Dermis blood vessel endothelial cell (primary cell): ENCODE measurements at places on chromosomes 7 and 10.

GRCh38 chr10:37619336-37619735 lies 238.1 kb downstream of the ZNF248 start:
- DNase-seq: no peak

- no peak for DNase-seq
These were observed 293.4 kb upstream of the C7orf33 start for GRCh38 chr7:148296994-148297644.

- DNase-seq: no peak
These were observed 63.6 kb upstream of the TRIM24 start for GRCh38 chr7:138396251-138397070.

DNA sequence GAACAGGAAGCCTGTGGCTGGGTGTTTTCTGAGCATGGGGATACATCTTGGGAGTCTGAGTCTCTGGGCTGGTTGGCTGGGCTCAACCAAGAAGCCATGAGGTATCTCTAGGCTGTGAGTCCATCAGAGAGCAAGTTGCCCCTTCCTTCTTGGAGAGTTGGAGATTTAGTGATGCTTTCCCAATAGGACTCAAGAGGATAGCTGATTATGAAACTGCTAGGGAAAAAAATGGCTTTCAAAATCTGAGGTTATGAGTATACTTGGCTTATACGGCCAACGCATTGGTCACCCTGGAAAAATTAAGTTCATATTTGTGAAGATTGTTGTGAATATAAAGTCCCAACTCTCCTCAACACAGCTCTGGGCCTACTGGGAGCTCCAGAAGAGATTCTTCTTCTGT lies 162.7 kb upstream of the KMT2E start:
- no peak for DNase-seq

DNA sequence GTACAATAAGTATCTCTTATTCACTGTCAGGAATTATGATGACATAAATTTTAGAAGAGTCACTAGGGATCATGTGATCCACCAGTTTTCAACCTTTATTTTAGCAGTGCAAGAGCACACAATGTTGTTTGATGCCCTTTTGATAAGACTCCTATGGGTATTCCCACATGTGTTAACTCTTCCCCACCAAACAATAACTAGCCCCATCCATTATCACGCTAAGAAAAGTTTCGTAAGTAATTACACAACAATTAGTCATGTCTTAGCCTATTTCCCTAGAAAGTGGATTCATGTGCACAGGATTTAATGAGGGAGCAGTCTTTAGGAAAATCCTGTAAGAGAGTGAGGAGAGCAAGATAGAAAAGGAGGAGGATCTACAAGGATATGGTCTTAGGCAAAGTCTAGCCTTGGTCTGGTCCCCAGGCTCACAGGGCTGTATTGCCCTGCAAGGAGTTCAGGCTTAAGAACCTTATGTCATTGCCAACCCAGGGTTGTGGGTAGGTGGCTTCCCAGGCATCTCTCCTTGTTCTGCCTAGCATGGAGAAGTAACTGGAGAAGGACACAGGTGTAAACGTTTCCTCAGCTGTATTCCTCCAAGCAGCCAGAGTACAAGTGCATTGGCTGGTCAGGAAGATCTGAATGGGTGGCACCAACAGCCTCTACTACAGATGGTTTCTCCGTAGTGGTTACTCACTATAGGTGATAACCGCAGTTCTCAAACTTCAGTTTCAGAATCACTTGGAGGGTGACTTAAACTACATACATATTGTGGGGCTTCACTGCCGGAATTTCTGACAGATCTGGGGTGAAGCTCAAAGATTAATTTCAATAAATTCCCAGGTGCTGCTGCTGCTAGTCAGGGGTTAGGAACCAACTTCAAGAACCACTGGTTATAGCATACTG lies 574.5 kb downstream of the SUGCT start:
- no peak for DNase-seq

DNA sequence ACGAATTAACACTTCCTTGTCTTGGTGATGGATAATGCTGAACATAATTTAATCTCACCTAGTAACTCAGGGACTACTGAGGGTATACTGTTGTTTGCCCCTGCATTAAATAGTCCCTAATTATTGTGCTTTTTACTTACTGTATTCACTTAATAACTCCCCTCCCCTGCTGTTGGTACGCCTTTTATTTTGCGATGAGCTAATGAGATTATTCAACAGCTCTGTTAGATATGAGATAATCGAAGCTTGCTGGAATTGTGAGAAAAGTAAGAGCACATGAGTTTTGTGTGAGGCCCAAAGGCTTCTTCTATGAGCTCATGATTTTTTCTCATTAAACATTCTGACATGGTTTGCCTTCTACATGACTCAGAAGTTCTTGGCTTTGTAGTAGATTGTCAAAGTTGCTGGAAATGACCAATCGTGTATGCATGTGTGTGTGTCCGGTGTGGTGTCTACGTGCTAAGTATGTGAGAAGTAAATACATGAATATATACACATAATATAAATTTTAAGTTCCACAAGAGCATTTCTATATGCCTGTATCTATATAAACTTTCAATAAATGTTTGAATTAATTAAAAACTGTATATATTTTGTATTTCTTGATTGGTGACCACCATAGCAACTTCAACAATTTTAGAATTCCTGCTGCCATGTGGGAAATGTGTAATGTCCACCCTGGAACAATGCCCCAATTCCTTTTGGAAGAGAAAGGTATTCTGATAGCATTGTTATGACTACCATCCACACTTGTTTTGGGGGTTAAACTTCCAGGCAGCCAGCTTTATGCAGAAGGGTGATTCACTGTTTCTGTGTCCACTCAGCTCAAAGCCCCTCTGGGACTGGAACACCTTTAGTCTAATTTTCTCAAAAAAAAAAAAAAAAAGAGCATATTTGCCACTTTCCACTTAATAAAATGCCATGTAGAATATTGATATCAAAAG lies 106.2 kb downstream of the SAMD9 start:
- peak; percentile 97 for DNase-seq

DNA sequence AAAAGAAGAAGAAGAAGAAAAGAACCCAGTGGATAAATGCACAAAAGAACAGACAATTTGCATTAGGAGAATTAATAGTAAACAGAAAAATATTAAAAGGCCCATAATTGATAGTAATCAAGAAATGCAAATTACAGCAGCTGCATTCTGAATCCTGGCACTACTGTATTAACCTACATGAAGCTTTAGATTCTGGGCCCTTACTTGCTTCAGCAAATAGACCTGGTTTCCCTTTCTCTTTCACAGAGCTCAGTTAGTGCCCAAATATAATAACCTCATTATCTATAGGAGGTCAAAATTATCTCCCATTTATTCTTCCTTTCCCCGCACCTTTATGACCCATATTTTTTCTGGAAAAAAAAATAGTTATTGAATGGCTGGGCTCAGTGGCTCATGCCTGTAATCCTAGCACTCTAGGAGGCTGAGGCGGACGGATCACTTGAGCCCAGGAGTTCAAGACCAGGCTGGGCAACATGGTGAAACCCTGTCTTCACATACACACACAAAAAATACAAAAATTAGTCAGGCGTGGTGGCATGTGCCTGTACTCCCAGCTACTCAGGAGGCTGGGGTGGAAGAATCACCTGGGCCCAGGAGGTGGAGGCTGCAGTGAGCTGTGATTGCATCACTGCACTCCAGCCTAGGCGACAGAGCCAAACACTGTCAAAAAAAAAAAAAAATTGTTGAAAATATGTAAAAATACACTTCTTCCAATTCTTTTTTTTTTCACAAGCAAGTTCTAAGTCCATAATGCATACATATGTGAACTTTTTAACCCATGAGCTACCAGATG lies 36.0 kb upstream of the PIK3AP1 start:
- no peak for DNase-seq

- peak; percentile 56 for DNase-seq
These were observed 1.8 kb downstream of the SEMA3C start for GRCh38 chr7:80916770-80917741.

DNA sequence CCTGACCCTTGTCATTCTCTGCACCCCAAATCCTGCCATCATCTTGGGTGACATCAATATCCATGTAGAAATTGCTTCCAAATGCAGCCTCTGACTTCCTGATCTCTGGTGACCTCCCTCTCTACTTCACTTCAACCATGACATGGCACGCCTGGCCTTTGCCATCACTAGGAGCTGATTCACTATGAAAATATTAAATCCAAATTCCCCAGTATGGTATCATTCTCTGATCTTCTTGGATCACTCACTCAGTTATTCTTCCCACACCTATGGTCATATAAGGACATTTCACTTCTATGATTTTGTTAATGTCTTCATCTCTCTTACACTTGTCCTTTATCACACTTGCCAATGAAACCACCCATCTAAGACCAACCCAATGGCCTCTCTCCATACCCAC lies 73.7 kb upstream of the ODAD2 start:
- no peak for DNase-seq

DNA sequence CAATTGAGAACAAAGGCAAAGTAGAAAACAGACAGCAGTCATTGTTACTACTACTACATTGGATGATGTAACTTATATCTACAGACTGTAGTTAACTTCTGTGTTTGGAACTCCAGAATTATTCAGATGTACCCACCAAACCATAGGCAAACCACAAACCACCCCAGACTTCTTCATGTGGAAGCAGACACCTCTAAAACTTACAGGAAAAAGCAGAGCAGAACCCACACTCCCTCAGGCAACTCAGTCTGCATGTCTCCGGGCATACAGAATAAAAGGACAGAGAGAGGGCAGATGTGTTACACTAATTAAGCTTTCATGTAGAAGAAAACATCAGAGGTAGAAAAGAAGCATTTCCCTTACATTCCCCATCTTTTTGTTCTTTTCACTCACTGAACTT lies 9.0 kb downstream of the LSM5 start:
- DNase-seq: no peak

DNA sequence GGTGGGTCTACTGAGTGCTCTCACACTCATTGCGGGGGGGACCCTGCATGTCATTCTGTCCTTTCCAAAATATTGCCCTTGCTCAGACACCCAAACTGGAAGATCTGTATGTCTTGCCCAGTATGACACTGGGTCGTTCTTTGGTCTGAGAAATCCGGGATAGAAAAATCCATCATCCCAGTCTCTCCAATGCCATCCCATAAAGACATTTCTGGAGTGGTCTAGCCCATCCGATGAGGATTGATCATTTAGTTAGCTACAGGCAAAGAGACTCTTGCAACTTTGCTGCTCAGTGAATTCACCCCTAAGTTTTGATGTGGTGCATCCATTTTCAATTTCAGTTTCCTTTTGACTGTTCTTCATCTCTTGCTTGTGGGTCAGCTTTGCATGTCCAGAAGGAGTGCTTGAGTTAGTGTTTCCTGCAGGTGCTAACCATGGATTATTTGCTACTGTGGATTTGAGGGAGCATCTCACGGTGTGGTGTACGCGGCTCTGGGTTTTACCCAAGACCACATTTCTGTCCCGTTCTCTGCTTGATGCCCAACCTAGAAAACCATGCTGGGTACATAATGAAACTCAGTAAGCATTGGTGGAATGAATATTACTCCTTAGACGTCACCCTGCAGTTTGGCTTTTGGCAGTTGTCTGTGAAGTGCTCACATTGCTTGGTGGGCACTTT lies 247.0 kb upstream of the MKI67 start:
- no peak for DNase-seq

DNA sequence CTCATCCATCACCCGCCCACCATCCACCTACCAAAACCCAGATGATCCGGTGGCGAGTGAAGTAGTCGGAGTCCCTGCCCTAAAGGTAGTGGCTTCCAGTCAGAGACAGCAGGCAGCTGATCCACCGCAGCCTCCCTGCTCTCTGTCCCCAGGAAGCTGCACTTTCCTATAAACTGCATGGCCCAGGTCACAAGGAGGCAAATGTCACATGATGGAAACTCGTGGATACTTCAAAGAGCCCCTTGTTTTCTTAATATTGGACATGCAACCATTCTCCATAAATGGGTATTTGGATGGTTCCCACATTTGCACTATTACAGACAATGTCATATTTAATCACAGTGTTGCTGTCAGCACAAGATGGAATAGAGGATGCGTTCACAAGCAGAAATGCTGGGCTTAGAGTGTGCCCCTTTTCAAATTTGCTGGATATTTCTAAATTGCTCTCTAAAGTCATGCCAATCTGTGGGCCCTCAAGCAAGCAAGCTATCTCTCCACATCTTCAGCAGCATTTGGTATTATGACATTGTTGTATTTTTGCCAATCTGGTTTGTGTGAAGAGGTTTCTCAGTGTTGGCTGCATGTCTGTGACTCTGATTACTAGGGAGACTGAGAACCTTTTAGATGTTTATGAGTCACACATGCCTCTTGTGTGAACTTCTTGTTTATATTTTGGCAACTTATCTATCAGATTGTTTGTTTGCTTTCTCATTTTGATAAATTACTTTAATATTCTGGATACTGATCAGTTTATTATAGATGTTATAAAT lies 822.0 kb downstream of the TNS3 start:
- peak; percentile 21 for DNase-seq

DNA sequence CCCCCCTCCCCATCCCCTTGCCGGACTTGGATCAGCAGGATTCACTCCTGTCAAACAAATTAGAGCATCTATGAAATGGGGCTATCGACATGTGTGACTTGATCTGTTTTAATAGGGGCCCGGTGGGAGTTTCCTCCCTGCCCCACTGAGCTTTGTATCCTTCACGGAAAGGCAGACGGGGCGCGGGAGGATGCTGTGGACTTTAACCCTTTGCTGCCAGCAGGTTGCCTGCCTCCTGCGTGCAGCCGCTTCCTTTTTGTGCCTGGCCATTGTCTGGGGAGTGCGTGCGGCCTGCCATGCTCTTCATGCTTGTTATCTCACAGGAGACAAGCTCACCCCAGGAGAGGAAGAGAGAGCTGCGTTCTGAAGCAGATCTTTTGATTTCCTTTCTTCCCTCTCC lies 512.8 kb upstream of the GALNT17 start:
- DNase-seq: no peak

GRCh38 chr7:97026715-97027426 lies 2.2 kb upstream of the DLX5 start:
- DNase-seq: no peak

DNA sequence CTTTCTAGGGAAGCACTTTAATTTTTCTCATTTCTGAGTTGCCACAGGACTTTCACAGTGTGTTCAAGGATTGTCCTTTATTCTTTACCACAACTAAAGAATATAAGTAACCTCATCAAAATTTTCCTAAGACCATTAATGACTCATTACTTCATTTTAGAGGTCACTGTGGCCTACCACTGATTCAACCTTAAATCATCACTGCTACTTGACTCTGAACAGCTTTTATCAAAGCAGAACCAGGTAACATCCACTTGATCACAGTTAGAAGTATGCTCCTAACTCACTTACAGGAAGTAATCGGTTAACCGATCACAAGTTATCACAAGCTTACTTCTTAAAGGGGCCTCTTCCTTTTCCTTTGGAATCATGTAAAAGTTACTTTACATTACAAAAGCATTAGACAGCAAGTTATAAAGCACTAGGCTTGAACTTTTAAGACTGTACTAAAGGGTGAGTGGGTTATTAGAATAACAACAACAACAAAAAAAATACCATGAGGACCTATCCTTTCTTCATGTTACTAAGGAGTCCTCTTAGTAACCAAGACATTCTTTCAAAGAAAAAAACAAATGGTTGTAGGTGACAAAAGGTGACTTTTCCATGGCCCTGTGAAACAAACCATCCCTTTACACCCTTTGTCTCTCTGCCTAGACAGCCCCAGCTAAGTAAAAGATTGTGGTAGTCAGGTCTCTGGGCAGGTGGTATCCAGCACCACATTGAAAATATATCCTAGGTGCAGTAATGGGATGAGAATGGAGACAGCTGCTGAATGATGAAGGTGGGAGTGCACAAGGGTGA lies 40.0 kb upstream of the PDK4 start:
- no peak for DNase-seq
